Spinal cord (tissue), 10 donors: ENCODE measurements at places on chromosomes 13 and 19. TPM values are rescaled to one million over a fixed set of nuclear protein-coding genes. Genes with fewer than 3 reads are reported as not detected.

The METTL21C gene
- total RNA-seq = not detected

The FCAR gene
- total RNA-seq = not detected

The CYP4F2 gene
- total RNA-seq = 0.17 TPM

The CEACAM16 gene
- not detected for total RNA-seq

The LRRC8E gene
- total RNA-seq = 0.66 TPM

The ZSCAN5A gene
- total RNA-seq = 15.0 TPM

The TPTE2 gene
- 0.28 TPM for total RNA-seq

The ZNF723 gene
- not detected for total RNA-seq

The BLVRB gene
- 102 TPM for total RNA-seq

The KLK13 gene
- total RNA-seq = 0.50 TPM

The OR4F17 gene
- total RNA-seq = not detected

The ZNF560 gene
- 0.66 TPM for total RNA-seq

The GIPR gene
- 0.30 TPM for total RNA-seq

The LYPD5 gene
- total RNA-seq = 2.3 TPM

The ZNF880 gene
- total RNA-seq = 56.7 TPM

The SYCN gene
- total RNA-seq = not detected

The PTH2 gene
- not detected for total RNA-seq

The MUC16 gene
- under 0.01 TPM for total RNA-seq

The PSG7 gene
- total RNA-seq = not detected

The NUFIP1 gene
- total RNA-seq = 6.6 TPM

The MRI1 gene
- 22.1 TPM for total RNA-seq

The PPP1R15A gene
- 30.6 TPM for total RNA-seq

- DNase-seq = no peak
Observed at GRCh38 chr13:85816413-85816812, 17.2 kb upstream of the SLITRK6 start.

DNA sequence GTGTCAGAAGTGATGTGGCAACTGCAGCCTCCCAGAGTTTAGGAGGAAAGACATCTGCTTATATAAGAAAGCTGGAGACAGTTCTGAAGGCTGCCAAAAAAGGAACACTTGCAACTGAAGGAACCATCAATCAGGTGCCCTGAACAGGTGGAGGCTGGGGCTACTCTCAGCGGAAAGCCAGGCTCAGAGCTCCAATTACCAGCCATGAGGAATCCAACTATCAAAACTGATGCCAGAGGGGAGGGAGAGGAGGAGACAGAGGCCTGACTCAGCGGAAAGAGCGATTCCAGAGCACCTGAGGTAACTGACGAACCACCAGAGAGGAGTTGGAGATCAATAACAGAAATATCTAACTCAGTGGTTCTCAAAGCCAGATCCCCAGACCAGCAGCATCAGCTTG, 24.3 kb downstream of the LEUTX start:
- no peak for DNase-seq

GRCh38 chr13:48567515-48568369, 34.9 kb upstream of the RCBTB2 start:
- no peak for DNase-seq

GRCh38 chr19:43651758-43652545, 12.3 kb upstream of the CADM4 start:
- peak; percentile 61 for DNase-seq

DNA sequence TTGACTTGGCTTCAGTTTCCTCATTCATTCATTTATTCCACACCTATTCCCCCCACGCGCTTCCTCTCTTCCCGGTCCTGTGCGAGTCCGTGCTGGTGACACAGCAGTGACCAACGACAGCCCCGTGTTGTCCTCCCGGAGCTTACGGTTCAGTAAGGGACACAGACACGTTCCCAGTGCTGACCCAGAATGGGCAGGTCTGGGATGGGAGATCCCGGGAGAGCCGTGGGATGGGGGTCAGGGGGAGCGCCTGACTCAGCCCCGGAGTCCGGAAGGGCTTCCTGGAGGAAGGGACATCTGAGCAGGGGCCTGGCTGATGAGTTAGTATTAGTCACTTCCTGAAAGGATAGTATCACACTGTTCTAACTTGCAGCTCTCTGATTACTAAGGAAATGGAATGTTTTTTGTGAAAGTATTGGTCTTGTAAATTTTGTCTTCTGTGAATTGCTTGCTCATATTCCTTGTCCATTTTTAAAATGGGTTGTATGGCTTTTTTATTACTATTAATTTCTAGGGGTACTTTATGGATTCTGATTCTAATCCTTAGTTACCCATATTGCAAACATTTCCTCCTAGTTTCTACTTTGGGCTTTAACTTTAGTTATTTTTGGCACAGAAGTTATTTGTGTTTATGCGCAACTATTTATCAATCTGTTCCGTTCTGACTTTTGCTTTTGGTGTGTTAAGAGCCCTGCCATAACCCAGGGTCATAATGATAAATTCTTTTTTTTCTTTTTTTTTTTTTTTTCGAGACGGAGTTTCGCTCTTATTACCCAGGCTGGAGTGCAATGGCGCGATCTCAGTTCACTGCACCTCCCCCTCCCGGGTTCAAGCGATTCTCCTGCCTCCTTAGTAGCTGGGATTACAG, 708 bp upstream of the ERCC1 start:
- DNase-seq = no peak

DNA sequence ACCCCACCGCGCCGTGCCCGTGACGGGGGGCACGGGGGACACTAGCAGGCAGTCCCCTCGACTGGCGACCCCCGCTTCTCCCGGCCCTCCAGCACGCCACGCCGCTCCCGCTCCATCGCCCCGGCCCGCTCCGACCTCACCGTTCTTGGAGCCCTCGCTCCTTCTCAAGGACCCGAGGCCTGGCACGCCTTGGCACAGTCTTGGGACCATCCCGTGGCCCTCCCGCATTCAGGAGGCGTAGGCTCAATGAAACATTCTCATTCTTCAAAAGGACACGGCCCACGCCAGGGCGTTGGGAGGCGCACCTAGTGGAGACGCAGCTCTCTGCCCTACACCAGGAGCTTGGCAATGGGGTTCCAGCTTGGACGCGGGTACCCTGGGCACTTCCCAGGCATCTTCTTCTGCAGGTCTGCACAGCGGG, 473 bp upstream of the CERS1 start:
- peak; percentile 63 for DNase-seq

- DNase-seq = no peak
Observed at GRCh38 chr13:110119935-110120905, 186.7 kb downstream of the COL4A1 start.

GRCh38 chr13:40922437-40923040, 96.6 kb downstream of the ELF1 start:
- DNase-seq = no peak

DNA sequence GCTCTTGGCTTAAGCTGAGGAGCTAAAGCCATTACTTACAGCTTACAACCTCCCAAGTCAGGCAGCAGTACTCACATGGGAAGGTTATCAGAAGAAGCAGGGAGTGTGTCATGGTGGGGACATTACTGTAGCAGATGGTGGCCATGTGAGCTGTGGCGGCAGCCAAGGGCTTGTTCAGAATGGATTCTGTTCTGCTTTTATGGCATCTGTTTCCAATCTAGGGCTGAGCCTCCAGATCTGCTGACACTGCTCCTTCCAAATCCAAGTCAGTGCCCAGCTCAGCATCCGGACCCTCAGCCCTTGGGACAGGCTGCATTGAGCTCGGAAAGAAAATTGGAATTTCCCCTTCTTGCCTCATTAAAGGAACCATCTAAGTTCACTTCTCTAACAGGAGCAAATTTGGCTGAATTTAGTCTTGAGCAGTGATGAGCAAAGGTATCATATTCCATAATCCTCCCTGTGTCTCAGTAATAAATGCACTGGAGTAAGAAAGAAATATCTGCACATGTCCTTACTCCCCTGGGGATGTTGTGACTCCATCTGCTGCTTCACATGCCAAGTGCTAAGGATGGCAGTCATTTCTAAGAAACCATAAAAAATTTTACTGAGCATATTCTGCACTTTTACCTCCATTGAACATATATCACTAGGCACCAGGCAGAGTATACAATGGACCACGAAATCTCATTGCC, 73.9 kb downstream of the KCTD12 start:
- DNase-seq = peak; percentile 55

GRCh38 chr13:112244061-112244460, 132.1 kb upstream of the SPACA7 start:
- no peak for DNase-seq

DNA sequence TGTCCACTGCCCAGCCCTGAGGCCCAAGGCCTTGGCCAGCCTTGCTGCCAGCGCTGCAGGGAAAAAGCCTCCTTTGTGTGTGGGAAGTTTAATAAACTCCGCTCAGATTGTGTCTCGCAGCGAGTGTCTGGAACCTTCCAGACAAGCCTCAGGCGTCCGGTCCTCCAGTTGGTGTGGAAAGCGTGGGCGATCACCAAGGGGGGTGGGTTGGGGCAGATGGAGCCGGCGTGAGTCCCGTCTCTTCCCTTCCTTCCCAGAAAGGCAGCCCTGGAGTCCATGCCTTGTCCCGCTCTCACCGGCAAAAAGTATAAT, 4.6 kb downstream of the STK11 start:
- no peak for DNase-seq

DNA sequence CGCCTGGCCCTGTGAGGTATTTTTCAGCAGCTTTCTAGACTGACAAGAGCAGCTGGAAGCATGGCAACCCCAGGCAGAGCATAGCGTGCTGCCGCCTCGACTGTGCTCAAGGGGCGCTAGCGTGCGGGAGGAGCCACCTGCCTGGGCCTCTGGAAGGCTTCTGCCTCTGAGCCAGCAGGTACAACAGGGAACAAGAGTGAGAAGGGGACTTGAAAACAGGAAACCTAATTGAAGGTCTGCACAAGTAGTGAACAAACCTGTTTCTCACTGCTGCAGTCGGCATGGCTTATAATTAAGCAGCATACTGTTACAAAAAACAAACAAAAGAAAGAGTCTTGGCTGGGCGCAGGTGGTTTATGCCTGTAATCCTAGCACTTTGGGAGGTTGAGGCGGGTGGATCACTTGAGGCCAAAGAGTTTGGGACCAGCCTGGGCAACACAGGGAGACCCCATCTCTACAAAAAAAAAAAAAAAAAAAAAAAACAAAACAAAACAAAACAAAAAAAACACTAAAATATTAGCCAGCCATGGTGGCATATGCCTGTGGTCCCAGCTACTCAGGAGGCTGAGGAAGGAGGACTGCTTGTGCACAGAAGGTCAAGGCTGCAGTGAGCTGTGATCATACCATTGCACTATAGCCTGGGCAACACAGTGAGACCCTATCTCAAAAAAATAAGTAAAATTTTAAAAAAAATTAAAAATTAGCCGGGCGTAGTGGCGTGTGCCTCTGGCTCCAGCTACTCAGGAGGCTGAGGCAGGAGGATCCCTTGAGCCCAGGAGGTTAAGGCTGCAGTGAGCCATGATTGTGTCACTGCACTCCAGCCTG, 12.6 kb upstream of the GARRE1 start:
- no peak for DNase-seq

- peak; percentile 62 for DNase-seq
Observed at GRCh38 chr19:9986787-9987281, 23.5 kb downstream of the COL5A3 start.

DNA sequence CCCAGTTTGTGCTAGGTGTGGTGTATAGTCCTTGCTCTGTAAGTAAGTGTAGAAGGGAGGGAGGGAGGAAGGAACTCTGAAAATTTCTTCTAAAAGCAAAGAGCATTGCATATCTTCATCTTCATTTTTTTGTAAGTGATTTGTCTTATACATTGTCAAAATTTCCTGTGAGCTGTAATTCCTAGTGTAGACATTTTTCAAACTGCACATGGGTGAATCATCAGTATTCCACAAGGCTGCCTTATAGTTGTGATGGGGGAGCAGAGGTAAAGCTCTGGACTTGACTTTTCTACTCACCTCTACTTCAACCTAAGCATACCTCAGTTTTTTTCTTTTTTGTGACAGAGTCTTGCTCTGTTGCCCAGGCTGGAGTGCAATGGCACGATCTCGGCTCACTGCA, 86.9 kb downstream of the CDK8 start:
- DNase-seq = no peak

DNA sequence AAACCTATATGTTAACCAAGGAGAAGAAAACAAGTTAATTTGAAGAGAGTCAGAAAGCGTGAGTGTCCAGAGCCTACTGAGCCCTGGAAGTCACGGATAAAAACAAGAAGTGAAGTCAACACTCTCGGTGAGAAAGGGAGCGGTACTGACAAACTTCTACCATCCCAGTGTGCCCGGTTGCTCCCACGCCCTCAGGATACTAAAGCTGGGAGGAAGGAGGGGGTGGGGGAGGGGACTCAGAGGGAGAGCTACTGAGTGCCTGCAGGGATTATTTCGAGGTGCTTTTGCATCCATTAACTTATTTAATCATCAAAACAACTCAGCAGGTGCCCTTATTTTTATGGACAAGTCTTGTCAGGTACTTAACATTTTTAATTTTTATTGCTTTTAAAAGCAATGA, 166.2 kb downstream of the ZIC5 start:
- no peak for DNase-seq

GRCh38 chr13:80299046-80299445, 41.9 kb downstream of the SPRY2 start:
- no peak for DNase-seq

DNA sequence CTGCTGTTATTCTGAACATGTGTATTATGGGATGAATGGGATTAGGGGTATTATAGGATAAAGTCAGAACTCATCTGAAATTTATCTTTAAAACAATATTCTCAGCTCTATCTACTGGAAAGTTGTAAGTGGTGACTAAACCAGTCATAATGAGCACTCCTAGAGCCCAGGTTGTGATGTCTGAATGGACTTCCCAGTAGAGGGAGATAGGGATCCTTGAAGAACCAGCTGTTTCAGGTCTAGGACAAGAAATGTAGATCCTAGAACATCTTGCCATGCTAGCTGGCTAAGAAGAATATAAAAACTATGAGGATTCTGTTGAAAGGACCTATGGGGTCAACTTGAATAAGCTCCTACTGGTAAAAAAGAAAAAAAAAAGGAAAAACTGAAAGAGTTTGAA, 310.8 kb downstream of the SLC7A1 start:
- no peak for DNase-seq
